A172 (cell line): ENCODE measurements at places on chromosomes 6 and 20.

GRCh38 chr6:53026526-53026925, 31.4 kb upstream of the GSTA4 start:
- no peak for DNase-seq

- DNase-seq = no peak
Observed at GRCh38 chr6:100453701-100454521, 10.8 kb downstream of the SIM1 start.

DNA sequence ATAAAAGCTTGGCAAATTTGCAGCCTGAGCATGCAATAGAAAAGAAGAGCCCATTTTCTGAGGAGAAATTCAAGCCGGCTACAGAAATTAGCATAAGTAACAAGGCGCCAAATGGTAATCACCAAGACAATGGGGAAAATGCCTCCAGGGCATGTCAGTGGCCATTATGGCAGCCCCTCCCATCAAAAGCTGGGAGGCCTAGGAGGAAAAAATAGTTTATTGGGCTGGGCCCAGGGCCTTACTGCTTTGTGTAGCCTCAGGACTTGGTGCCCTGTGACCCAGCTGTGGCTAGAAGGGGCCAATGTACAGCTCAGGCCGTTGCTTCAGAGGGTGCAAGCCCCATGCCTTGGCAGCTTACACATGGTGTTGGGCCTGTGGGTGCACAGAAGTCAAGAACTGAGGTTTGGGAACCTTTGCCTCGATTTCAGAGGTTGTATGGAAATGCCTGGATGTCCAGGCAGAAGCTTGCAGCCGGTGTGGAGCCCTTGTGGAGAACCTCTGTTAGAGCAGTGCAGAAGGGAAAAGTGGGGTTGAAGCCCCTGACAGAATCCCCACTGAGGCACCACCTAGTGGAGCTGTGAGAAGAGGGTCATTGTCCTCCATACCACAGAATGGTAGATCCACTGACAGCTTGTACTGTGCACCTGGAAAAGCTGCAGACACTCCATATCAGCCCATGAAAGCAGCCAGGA, 328.5 kb upstream of the MAP3K7 start:
- DNase-seq = no peak

GRCh38 chr20:56229812-56230211, 18.7 kb upstream of the MC3R start:
- no peak for DNase-seq

GRCh38 chr6:166417285-166417691, 34.5 kb upstream of the MPC1 start:
- no peak for DNase-seq

DNA sequence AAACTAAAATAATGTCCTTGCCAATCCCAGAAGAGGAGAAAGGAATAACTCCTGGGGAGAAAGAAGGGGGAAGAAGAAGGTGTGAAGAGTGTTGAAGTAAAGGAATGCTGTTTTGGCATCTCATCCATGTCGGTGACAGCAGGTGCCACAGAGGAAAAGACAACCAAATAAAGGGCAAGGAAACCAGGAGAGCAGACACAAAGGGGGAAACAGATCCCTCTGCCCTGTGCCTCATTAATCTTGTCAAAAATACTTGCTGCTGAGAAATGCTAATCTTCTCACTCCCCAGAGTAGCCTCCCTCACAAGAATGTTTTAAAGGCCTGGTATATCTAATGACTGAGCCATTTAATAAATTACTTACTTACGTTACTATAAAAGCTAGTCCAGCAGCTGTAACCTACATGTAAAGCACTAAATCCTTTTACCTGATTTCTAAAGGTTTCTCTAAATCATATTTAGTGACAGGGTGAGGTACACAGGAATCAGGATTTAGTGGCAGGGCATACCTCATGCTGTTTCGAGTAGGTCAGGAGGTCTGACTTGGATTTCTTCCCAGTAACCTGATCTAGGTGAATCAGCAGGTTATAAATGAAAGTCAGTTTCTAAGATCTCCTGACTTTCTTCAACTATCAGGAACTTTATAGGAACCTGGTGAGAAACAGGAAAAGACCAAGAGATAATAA, 377.1 kb downstream of the CENPW start:
- peak; percentile 26 for DNase-seq

- no peak for DNase-seq
Observed at GRCh38 chr6:166465003-166465399, 82.3 kb upstream of the MPC1 start.

DNA sequence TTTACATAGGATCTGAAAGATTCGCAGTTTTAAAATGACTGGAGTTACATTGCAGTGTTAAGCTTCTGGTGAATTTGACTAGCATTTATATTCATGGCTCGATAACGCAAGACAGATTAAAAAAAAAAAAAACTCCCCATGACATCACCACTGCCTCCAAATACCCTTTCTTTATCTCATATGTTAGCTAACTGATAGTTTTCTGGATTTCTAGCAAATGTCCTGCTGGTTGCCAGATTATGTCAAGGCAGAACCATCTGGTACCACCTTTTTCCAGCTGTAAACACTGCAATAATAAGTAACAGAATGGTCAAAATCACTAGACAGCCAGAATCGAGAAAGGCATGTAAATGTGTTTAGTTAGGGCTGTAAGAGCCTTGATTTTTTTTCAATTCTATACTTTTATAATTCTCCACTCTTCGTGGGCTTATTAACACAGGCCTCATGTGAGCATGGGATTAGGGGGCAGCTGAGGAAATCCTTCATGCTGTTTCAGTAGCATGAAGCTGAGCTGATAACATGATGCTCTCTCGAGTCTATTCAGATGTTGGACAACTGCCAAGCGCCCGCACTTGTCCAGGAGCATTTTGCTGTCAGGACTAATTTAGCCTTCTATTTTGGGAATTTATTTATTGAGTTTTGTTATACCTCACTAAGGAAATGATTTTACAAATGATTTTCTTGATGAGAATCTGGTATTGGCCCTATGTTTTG, 166.0 kb upstream of the SCGN start:
- no peak for DNase-seq

GRCh38 chr6:144439016-144439415, 153.9 kb downstream of the UTRN start:
- no peak for DNase-seq

GRCh38 chr6:112409311-112409710, 62.2 kb downstream of the RFPL4B start:
- no peak for DNase-seq

DNA sequence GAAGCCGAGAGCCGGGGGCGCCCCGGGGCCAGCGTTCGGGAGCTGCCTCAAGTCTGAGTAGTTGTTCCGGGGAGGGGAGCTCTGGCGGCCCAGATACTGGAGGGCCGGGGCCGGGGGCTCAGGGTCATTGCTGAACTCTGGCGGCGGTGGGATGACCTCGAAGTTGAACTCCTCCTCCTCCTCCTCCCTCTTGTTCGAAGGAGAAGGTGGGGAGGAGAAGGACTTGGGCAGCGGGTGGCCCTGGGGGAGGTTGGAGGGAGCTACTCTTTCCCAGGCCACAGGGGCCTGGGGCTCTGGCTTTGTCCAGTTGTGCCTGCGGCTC, 37.7 kb downstream of the C6orf132 start:
- DNase-seq = no peak

DNA sequence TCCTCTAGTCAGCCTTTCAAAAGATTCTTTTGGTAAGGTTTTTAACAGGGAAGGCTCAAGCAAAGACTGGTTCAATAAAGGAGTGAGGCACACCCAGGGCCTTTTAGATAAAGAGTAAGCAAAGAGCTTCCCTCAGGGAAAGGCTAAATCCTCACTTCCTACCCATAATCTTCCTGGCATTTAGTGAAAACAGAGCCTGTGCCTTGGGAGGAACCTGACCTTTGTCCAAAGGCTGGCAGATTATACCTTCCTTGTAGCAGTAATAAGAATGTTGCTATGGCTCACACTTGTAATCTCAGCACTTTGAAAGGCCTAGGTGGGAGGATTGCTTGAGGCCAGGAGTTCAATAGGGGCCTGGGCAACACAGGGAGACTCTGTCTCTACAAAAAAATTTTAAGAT, 280.1 kb upstream of the PLCB4 start:
- DNase-seq = no peak

DNA sequence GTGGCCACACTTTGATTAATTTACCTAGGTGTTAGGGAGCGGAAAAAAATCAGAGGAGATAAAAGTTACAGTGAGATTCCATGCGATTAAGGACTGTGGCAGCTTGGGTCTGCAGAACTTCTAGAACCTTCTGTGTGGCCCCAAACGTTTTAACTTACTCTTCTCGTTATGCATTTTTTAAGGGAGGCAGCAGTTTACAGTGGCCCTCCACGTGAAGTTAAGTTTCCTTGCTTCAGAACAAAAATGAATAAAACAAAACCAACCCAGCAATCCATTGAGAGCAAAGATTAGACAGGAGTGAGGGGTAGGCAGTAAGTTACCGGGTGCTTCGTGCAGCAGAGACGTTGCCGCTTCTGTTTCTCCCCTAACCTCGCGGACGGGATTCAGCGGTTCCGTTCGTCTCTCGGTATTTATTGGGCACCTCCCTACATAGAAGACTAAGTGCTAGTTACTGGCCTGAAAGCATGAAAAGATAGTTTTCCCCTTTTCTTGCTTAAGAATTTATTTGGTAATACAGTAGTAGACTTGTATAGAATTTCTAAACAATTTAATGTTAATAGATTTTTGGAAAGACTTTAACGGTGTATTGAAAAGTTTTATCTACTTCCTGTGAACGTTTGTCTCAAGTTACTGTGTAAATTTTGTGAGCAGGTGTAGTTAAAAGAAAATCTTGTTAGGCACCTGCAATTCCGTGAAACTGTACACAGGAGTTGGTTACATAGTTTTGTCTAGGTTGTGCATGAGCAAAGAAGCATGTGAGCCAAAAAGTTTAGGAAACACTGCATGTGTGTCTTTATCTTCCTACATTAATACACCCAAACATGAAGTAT, 1.1 kb downstream of the BAG2 start:
- peak; percentile 27 for DNase-seq

- DNase-seq = no peak
Observed at GRCh38 chr6:31592396-31592771, 422 bp downstream of the NCR3 start.

DNA sequence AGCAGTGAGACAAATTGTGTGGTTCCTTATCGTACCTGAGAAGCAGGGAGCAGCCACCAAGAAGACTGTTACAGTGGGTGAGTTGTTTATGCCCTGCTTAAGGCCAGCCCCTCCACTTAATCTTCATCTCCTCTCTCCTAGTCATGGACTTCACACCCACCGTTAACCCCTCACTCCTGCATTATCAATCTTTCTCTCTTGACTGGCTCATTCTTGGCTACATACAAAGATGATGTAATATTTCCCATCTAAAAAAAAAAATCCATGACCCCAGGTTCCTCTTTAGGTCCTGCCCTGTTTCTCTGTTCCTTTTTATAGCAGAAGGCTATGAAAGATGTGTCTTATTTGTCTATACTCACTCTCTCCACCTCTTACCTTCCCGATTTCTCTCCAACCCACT, 72.4 kb downstream of the SHLD1 start:
- no peak for DNase-seq

DNA sequence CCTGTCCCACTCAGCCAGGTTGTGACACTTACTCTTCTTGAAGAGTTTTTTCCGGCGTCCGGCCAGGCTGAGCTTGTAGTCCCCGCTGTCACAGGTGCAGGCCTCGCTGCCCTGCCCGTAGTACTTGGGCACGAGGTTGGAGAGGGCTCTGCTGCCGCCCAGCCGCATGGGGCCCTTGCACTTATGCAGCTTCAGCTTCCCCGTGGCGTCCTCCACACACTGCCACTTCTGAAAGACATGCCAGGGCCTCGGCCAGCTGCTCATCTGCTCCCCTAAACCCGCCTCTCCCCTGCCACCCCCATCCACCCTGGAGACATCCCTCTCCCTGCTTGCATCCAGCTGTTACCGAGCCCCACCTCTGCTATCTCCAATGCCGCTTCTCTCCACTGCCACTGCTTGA, 113.1 kb downstream of the SULF2 start:
- DNase-seq = no peak

DNA sequence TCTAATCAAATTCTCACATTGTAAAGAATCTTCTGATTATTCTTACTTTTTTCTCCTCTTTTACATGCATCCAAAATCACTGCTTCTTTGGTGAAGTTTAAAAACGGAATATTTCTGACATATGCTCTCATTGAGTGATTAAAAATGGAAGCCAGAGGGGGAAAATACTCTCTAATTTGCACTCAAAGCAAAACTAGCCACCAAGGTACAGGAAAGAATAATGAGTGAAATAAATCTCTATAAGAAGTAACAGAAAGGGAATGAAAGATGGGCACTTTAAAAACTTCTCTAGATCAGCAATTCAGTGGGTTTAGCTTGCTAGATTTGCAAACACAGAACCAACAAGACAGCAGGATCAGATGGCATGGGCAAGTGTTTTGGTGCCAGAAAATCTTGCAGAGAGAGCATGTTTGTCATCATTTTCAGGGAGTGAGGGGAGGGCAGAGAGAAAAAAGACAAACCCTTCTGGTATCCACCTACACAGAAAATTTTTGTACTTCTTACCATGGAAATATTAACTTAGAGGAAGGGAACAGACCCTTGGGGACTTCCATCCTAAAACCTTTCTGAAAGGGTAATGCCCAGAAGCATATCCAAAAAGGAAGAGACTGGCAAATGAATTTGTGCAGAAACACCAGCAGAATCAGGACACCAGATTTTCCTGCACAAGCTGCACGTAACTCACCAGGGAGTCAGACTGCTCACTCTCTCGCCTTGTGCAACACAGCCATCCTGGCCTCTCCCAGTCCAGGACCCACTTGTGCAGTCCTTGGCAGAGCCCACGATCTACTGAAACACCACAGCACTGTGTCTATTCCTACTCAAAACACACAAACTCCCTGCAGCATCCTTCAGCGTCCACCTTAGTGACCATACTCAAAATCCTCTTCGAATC, 270.2 kb upstream of the PRDM1 start:
- no peak for DNase-seq

GRCh38 chr6:100592929-100593328, 128.2 kb upstream of the SIM1 start:
- DNase-seq = no peak

DNA sequence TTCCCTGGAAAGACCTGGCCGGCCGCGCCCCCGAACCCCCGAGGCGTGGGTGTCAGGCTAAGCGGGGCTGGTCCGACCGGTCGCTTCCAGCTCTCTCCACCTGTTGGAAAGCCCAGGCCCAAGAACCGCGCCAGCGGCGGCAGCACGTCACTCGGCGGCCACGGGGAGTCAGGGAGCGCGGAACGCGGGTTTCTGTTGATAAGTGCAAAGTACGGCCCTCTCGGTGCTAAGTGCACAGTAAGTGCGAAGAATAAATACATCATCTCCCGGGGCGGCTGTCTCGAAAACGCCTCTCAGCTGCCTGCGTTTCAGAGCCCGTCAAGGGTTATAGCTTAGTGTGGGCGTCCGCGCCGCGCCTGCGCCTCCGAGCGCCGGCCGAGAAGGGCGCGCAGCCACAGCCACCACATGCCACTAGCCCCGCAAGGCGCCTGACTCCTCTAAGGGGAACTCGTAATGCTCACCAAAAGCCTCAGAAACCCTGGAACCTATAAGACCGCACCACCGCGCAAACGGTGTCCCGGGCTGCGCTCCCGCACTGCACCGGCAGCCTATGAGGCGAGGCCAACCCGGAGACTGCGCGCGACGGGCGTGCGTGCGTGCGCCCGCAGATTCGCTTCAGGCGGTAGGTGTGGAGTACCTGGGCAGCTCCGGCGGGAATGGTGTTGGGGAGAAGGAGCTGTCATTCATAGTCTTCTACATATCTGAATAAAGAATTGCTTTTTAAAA, 9.2 kb upstream of the TBX18 start:
- no peak for DNase-seq
